Naive B cell (primary cell): ENCODE measurements at places on chromosomes 4 and X.
A peak's percentile ranks its signal among the peaks of the same experiment; 100 is the strongest.

DNA sequence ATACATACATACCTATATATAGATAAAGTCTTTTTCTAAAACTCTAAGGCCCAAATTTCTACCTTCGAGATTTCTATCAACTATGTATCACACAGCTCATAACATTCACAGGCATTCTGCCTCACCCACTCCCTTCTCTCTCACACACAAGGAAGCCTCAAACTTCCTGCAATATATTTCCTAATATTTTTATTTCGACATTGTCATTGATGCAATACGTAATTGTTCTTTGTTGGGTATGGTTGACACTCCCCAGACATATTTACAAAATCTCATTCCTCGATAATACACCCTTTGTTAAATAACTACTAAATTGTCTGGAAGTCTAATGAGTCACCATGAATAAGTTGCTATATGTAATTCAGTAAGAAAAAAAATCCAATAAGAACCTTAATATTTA is 143.5 kb downstream of the HNRNPD start:
- H3K36me3 ChIP-seq: no peaks in the 10 kb centered on the region
- no peak for DNase-seq
- H3K27ac ChIP-seq: no peak overlapping the region
- no peak overlapping the region for H3K4me3 ChIP-seq
- H3K27me3 ChIP-seq: no peaks in the 10 kb centered on the region

GRCh38 chr4:109610489-109610888 is 50.4 kb downstream of the MCUB start:
- H3K27ac ChIP-seq: no peak overlapping the region
- no peak overlapping the region for H3K4me3 ChIP-seq
- H3K36me3 ChIP-seq: peaks cover 45% of the 10 kb centered on the region
- no peak for DNase-seq

- peak; percentile 54 for DNase-seq
- peaks cover 12% of the 10 kb centered on the region for H3K36me3 ChIP-seq
- no peak overlapping the region for H3K27ac ChIP-seq
- peaks cover 21% of the 10 kb centered on the region for H3K4me1 ChIP-seq
- H3K4me3 ChIP-seq: peak overlapping the region; percentile 0
- H3K27me3 ChIP-seq: no peaks in the 10 kb centered on the region
These were observed 35.7 kb upstream of the TBC1D14 start for GRCh38 chr4:6873792-6874461.

DNA sequence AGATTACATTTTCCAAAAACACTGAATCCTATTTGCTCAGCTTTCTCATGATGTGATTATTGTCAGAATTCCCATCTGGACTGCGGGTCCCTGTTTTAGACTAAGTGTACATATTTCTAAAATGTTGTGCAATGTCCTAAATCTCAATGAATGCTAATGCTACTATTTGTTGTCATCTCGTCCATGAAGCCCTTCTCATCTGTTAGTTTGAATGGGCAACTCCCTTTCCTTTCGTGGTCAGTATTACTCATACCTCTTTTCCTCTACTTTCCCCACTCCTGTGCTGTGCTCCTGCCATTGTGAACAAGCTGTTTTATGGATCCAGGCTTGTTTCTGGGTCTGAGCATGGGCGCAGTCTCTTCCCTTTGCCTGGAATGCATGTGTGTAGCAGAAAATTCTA is 91.0 kb downstream of the MID1 start:
- no peak overlapping the region for H3K27ac ChIP-seq
- no peak overlapping the region for H3K4me3 ChIP-seq
- DNase-seq: no peak

GRCh38 chr4:2116687-2117400 is 57.7 kb downstream of the NAT8L start:
- no peaks in the 10 kb centered on the region for H3K4me1 ChIP-seq
- DNase-seq: no peak
- no peak overlapping the region for H3K4me3 ChIP-seq
- no peak overlapping the region for H3K27ac ChIP-seq

- no peak overlapping the region for H3K4me3 ChIP-seq
- DNase-seq: no peak
- H3K27me3 ChIP-seq: no peaks in the 10 kb centered on the region
- peaks cover 7% of the 10 kb centered on the region for H3K36me3 ChIP-seq
These were observed 67.9 kb upstream of the AADAT start for GRCh38 chr4:170157670-170158069.

GRCh38 chr4:172707622-172708021 is 461.0 kb upstream of the GALNT7 start:
- H3K27me3 ChIP-seq: no peaks in the 10 kb centered on the region
- no peak for DNase-seq
- no peaks in the 10 kb centered on the region for H3K4me1 ChIP-seq
- no peak overlapping the region for H3K4me3 ChIP-seq

GRCh38 chrX:37995428-37995827 is 10.9 kb upstream of the SYTL5 start:
- no peaks in the 10 kb centered on the region for H3K36me3 ChIP-seq
- no peak for DNase-seq
- H3K27ac ChIP-seq: no peak overlapping the region
- no peaks in the 10 kb centered on the region for H3K4me1 ChIP-seq
- H3K27me3 ChIP-seq: no peaks in the 10 kb centered on the region
- no peak overlapping the region for H3K4me3 ChIP-seq

DNA sequence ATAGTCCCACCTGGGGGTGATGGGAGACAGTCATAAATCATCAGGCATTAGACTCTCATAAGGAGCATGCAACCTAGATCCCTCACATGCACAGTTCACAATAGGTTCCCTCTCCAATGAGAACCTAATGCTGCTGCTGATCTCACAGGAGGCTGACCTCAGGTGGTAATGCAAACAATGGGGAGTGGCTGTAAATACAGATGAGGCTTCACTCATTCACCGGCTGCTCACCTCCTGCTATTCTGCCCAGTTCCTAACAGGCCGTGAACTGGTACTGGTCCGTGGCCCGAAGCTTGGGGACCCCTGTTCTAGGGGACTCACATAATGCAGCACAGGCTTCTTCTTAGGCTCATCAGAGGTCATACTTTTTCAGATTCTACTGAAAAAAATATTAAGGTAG is 625.9 kb upstream of the AGA start:
- no peak overlapping the region for H3K4me3 ChIP-seq
- DNase-seq: no peak
- H3K27ac ChIP-seq: no peak overlapping the region
- no peaks in the 10 kb centered on the region for H3K27me3 ChIP-seq

- DNase-seq: no peak
- peaks cover 33% of the 10 kb centered on the region for H3K27me3 ChIP-seq
- H3K27ac ChIP-seq: no peak overlapping the region
- no peaks in the 10 kb centered on the region for H3K36me3 ChIP-seq
These were observed 61.6 kb upstream of the VAMP7 start for GRCh38 chrX:155819525-155819924.

GRCh38 chr4:37538931-37539330 is 147.2 kb downstream of the RELL1 start:
- no peak overlapping the region for H3K27ac ChIP-seq
- DNase-seq: no peak
- no peaks in the 10 kb centered on the region for H3K36me3 ChIP-seq
- no peaks in the 10 kb centered on the region for H3K4me1 ChIP-seq
- H3K27me3 ChIP-seq: peaks cover 3% of the 10 kb centered on the region

- no peaks in the 10 kb centered on the region for H3K27me3 ChIP-seq
- H3K36me3 ChIP-seq: no peaks in the 10 kb centered on the region
- H3K4me1 ChIP-seq: peaks cover 11% of the 10 kb centered on the region
- peak overlapping the region; percentile 83 for H3K4me3 ChIP-seq
- DNase-seq: peak; percentile 11
These were observed 131.9 kb upstream of the USP9X start for GRCh38 chrX:40953369-40953768.

GRCh38 chr4:55255179-55255578 is 90.9 kb upstream of the SRD5A3 start:
- no peak overlapping the region for H3K27ac ChIP-seq
- H3K4me1 ChIP-seq: no peaks in the 10 kb centered on the region
- no peaks in the 10 kb centered on the region for H3K36me3 ChIP-seq
- H3K27me3 ChIP-seq: peaks cover 9% of the 10 kb centered on the region
- H3K4me3 ChIP-seq: no peak overlapping the region

DNA sequence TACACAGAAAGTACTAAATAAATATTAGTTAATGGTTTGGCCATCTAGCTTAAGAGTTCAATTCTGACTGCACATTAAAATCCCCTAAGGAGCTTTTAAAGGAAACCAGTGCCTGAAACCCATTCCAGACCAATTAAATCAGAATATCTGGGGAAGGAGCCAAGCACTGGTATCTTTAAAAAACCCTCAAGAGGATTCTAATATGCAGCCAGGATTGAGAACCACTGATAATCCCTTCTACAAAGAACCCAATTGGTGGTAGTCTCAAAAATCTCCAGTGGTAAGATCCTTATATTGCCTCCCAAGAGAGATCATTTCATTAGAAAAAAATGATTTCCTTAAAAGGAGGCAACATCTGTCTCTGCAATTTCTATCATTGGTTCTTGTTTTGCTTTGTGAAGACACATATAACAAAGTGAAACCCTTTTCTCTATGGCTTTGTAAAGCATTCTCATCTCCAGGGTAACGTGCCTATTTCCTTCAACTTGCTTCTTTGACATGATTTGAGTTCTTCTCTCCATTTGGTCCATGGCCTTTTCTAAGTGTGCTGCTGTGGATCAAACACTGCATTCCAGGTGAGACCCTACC is 3.5 kb downstream of the GPR34 start:
- H3K4me3 ChIP-seq: no peak overlapping the region
- no peaks in the 10 kb centered on the region for H3K36me3 ChIP-seq
- H3K27me3 ChIP-seq: no peaks in the 10 kb centered on the region
- peaks cover 18% of the 10 kb centered on the region for H3K4me1 ChIP-seq
